Eye (tissue), 1 donor: ENCODE measurements at places on chromosomes 2 and 18.

DNA sequence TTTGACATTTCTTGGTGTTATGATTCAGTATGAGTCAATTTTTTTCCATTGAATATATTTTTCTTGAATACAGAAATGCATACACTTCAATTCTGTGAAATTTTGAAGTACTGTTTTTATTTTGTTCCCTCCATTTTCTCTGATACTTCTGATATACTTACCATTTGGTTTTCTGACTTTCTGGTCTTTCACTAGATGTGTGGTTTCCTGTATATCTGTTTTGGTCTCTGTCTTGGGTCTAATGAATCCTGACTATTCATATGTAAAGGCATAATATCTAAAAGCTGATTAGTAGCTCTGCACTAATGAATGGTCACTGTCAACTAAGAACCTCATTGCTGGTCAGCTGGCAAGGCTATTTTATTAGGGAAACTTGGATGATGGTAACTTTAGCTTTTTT is 345.6 kb downstream of the GRB14 start:
- no peak for DNase-seq

DNA sequence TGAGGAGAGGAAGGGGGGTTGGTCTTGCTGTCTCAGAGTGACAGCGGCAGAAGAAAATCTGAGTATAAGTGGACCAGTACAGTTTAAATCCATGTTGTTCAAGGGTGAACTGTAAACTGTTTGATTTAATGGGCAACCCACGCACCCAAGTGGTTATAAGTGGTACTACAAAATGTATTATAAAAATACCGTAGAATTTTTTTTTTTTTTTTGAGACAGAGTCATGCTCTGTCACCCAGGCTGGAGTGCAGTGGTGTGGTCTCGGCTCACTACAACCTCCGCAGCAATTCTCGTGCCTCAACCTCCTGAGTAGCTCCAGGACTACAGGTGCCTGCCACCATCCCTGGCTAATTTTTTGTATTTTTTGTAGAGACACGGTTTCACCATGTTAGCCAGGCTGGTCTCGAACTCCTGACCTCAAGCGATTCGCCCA is 2.1 kb upstream of the CHCHD5 start:
- DNase-seq = peak; percentile 83

DNA sequence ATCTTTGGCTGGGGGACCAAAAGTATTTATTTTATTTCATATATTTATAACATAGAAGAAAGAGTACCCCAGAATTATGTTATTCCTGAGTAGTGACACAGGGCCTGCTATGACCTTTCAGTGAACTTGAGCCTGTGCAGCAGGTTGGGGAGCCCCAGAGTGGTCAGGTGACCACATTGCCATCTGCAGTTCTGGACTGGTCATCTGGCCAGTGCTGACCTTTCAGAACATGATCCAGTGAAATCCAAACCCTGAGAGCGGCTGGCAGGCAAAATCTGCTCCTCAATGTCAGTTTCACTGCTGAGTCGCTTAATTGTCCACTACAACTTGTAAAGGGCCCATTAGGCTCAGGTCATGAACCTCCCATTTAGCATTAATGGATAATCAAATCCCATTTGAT is 336.7 kb upstream of the KCNH7 start:
- DNase-seq = no peak

DNA sequence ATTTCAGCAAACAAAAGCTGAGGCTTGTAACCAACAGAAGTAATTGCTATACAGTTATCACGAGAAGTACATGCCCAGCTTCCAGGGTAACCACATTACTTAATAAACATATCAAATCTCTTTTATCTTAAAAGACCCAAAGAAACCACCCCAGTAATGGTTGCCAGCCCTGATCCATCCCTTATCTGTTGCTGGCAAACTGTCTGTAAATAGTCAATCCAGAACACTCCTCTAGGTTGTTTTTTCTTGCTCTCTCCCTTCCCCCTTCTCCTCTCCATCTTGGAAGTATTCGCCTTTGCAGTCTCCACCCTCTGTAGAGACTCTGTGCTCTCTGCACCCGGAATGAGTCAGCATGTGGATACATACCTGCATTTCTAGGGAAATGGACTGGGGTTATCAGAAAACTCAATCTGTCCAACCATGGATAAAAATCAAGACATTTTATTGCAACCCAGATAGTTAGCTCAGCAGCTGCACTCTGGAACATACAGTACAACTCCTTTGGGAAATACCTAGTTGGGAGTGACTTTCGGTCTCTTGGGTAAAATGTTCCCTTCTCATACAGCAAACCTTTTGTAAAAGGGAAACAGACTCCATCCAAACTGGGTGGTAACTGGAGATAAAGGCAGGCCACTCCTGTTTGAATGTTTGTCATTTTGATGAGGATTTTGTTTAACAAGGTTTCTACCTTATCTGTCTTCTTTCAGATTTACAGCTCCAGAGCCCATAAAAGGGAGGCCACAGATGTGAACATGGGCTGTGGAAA is 123.5 kb upstream of the FOSL2 start:
- DNase-seq = no peak

- DNase-seq = peak; percentile 47
Observed at GRCh38 chr2:45390861-45391260, 220.2 kb downstream of the SRBD1 start.

DNA sequence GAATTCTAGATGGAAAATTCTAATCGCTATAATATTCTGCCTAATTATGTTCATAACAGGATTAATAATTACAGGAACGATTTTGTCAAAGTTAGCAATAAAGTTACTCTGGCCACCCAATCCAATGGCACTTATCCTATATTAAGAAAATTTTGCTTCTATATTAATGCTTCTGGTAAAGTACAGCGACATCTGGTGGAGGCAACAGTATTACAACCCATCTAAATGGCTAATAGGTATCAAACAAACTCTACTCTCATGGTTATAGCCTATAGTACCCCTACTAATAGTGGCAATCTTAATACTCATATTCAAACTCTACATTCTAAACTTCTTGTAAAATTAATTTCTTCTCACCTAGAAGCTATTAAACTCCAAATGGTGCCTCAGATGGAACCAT is 1084.7 kb upstream of the LRRTM1 start:
- no peak for DNase-seq
